Ascending aorta (tissue), 2 donors: ENCODE measurements at places on chromosomes 6 and 20.

DNA sequence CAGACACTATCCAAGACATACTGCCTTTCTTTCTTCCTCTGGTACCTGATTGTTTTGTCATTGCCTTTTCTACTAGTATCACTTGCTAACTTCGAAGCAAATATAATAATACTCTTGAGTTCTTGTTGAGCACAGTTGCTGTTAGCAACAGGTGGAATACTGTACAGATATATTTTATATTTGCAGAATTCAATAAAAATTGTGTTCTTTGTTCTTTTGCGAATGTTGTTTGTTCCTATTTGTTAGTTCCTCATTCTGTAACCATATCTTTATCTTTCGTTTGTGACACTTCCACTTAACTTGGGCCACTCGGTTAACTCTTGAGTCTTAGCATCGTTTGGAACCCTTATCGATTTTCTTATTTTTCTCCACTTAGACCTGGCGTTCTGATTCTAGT is 868 bp downstream of the CYB5R4 start:
- H3K4me1 ChIP-seq: peaks cover 15% of the 10 kb centered on the region
- peaks cover 13% of the 10 kb centered on the region for H3K36me3 ChIP-seq
- H3K27me3 ChIP-seq: no peaks in the 10 kb centered on the region
- H3K27ac ChIP-seq: peak overlapping the region; percentile 84
- no peak for DNase-seq
- peak overlapping the region; percentile 83 for H3K4me3 ChIP-seq

DNA sequence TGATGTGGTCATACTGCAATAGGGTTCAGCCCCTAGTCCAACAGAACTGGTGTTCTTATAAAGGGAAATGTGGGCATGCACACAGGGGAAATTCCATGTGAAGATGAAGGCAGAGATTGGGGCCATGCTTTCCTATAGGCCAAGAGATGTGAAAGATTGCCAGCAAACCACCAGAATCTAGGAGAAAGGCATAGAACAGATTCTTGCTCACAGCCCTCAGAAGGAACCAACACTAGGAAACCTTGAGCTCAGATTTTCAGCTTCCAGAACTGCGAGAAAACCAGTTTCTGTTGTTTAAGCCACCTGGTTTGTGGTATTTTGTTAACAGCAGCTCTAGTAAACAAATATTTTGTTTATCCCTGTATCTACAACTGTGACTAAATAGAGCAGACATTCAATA is 197.6 kb upstream of the CITED2 start:
- H3K36me3 ChIP-seq: no peaks in the 10 kb centered on the region
- H3K27ac ChIP-seq: no peak overlapping the region
- H3K4me3 ChIP-seq: no peak overlapping the region
- no peaks in the 10 kb centered on the region for H3K4me1 ChIP-seq

GRCh38 chr20:31875671-31876070 is 5.2 kb downstream of the TTLL9 start:
- no peak overlapping the region for H3K4me3 ChIP-seq
- H3K27me3 ChIP-seq: no peaks in the 10 kb centered on the region
- peaks cover 9% of the 10 kb centered on the region for H3K4me1 ChIP-seq
- no peaks in the 10 kb centered on the region for H3K36me3 ChIP-seq
- H3K27ac ChIP-seq: no peak overlapping the region
- DNase-seq: no peak

GRCh38 chr6:155075930-155076695 is 81.0 kb downstream of the TIAM2 start:
- peak overlapping the region; percentile 88 for H3K27ac ChIP-seq
- H3K4me1 ChIP-seq: peaks cover 20% of the 10 kb centered on the region
- no peaks in the 10 kb centered on the region for H3K27me3 ChIP-seq
- no peaks in the 10 kb centered on the region for H3K36me3 ChIP-seq
- no peak for DNase-seq
- H3K4me3 ChIP-seq: no peak overlapping the region

DNA sequence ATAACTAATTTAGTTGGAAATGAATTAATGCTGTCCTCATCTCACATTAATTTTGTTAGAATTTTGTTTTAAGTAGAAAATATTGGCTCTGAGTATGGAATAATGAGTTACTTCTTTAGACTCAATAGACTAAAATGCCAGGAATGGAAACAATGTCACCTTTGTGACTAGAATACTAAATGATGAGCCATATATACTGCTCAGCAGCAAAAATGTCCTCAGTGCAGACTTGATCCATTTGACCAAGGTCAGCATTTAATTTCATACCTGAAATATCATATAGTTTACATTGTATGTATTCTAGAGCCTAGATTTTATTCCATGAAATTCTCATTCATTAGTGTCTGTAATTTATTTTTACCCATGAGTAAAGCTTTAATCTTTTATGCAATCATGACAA is 217.7 kb downstream of the ADGRB3 start:
- DNase-seq: no peak
- no peak overlapping the region for H3K27ac ChIP-seq
- H3K4me3 ChIP-seq: no peak overlapping the region
- H3K36me3 ChIP-seq: no peaks in the 10 kb centered on the region
- no peaks in the 10 kb centered on the region for H3K4me1 ChIP-seq

DNA sequence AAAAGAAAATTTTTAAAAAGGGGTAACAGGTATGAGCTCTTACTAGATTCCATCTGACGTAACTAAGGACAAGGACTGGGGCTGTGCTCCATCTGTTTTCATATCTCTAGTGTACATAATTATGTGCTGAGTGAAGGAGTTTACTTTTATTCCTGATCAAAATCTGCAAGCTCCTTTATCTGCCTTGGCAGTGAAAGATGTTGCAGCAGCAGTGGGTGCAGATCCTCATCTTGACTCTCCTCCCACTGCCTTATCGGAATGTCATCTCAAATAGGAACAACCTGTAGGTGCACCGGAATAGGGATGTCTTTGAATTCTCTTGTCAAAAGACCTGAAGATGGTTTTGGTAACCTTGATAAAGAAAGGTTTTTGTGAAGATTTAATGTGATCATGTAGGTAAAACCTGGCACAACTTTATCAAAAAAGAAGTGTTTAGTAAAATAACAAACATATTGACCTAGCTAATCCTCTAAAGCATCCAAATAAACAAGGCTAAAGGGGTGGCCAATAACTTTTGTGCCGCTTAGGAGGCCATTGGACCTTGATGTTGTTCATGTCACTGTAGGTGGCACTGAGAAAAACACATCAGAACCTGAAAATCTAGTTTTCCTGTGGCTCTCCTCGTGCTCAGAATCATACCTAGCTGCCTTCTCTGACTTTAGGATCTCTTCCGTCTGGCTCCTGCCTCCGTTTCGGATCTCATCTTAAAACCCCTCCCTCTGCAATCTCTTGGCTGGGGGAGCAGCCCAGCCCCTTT is 19.0 kb upstream of the SLC16A10 start:
- H3K4me1 ChIP-seq: peaks cover 9% of the 10 kb centered on the region
- H3K36me3 ChIP-seq: no peaks in the 10 kb centered on the region
- H3K27ac ChIP-seq: no peak overlapping the region
- H3K4me3 ChIP-seq: no peak overlapping the region
